ENCODE measurements at places on chromosomes 16 and 17.
A peak's percentile ranks its signal among the peaks of the same experiment; 100 is the strongest.

DNA sequence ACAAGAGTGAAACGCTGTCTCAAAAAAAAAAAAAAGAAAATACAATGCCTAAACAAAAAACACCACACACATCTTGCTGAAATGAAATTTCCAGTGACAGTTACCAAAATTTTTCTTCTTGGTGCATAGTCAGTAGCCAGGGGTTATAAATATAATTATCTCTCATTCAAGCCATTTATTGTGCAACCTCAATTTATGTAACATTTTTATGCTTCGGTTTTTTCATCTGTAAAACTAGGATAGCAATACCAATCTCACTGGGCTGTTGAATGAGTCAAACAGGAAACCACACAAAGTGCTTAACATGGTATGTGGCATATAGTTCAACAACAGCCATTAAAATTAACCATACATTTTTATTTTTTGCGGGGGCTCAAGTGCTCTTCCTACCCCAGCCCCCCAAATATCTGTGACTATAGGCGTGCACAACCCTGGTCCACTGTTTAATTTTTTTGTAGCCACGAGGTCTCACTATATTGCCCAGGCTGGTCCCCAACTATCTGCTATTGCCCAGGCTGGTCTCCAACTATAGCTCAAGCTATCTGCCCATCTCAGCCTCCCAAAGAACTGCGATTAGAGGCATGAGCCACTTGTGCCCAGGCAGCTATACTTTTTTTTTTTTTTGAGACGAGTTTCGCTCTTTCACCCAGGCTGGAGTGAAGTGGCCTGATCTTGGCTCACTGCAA is 2.6 kb downstream of the COG4 start:
- no peak for DNase-seq

DNA sequence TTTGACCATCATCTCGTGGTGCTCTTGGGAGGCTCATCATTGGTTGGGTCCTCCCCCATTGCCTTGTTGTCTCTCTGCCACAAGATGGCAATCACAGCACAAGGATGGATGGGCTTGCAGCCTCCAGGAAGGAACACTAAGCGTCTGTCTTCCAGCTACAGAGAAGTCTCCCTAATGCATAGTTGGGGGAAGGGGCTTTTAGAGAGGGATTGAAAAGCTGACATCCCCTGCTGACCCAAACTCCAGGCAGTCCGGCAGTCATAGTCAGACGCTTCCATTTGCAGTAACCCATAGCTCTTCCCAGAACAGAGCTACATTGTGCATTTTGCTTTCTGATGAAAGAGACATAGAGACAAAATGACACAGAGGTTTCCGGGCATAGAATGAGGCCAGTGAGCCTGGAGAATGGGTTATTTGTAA is 111.4 kb downstream of the UTP18 start:
- DNase-seq: no peak

DNA sequence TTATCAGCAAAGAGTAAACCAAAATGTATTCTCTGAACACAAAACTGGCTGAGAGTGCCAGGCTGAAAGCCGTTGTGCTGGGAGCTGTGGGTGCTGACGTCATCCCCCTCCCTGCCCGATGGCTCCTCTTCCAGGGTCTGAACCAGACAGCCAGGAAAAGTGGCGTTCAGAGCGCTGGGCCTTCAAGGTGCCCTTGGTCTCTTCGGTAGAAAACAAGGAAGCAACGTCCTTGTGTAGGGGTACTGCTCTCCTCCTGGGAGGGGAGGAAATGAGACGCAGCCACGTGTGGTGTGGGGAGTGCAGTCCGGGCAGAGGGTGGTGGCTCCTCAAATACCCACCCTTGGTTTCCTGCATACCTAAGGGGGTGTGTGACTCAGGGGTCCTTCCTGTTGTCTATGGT is 394.7 kb downstream of the SEC14L1 start:
- DNase-seq: no peak

DNA sequence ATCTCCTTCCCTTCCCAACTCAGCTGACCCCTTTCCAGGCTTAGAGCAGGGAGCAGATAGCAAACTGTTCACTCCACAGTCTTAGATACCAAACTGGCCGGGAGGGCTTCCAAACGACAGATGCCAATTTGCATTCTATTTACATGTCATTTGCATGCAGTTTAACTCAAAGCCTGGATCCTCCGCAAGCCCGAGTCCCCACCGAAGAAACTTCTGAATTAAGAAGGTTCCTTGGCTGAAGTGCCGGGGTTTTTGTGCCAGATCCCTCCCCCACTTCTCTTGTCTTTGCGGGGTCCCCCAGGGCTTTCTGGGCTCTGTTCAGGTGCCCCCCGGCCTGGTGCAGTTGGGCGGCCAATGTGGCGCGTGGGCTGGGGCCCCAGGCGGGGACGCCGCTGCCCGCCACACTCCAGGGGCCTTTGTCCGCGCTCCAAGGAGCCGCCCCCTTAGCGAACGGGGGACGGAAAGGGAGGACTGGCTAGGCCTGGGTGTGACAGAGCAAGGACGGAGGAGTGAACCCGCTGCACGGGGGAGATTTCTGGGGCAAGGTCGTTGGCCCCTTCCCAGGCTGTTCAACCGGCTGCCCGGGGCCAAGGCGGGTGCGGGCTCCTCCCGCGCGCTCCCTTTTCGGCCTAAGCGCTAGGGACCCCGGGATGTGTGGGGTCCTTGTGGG is 1.2 kb downstream of the GPRC5B start:
- no peak for DNase-seq

DNA sequence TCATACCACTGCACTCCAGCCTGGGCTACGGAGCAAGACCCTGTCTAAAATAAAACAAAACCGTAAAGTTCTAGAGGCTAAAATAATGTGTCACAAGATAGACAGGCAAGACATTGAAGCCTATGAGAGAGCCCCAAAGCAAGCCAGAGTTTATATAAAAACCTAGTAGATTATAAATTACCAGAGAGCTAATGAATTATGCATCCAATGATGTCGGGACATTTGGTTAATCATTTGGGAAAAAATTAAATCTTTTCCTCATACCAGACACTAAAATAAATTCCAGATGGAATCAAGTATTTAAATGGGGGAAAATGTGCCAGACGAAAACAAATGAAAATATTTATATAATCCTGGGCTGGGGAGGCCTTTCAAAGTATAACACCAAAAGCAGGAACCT is 24.2 kb downstream of the CCDC40 start:
- DNase-seq: no peak

DNA sequence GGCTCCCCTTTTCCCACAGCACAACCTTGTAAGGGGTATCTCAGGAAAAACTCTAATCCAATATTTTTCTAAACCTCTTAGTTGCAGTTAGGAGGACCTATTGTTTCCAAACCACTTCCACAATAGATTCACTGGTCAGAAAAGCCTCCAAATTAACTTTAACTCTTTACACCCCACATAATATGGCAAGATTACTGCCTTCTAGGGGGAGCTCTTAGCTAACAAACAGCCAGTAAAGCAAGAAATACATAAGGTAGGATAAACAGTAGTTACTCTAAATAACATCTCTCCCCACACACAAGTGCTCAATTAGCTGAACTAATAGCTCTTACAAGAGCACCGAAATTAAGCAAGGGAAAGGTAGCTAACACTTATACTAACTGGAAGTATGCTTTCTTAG is 192.1 kb upstream of the KIF2B start:
- no peak for DNase-seq

DNA sequence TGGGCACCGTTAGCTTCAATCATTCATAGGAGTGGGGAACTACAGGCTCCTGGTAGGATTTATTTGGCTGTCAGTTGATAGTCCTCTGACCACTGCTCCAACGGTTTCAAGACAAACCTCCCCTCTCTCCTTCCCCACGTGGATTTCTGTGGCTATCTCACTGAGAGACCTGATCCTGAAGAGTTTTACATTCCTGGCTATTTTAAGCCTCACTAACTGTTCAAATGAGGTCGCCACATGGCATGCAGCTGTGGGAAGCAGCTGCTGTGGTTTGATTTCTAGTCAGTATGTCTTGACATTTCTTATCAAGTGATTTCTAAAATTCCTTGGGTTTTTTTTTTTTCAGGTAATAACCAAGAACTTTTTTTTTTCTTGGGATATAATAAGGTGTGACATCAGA is 38.3 kb downstream of the CDK5R1 start:
- DNase-seq: no peak

- DNase-seq: no peak
Measured at GRCh38 chr17:40828454-40829044, 6.1 kb upstream of the KRT10 start.

GRCh38 chr17:49646391-49647255 is 31.3 kb downstream of the SPOP start:
- no peak for DNase-seq

GRCh38 chr17:7281953-7282751 is 634 bp downstream of the SLC2A4 start:
- DNase-seq: peak; percentile 67

- no peak for DNase-seq
Measured at GRCh38 chr17:1897105-1897656, 67.4 kb downstream of the RPA1 start.

DNA sequence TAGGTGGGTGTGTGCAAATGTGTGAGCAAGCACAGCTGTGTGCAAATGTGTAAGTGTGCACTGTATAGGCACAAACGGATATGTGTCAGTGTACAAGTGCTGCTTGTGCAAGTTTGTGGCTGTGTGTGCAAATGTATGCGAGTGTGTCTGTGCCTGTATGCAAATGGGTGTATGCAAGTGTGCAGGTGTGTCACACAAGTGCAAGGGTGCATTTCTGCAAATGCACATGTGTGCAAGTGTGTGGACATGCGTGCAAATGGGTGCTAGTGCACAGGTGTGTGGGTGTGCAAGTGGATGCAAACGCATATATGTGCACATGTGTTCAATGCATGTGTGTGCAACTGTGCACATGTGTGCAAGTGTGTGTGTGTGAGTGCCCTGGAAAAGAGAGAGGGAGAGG is 76.5 kb upstream of the TNRC6C start:
- DNase-seq: no peak

DNA sequence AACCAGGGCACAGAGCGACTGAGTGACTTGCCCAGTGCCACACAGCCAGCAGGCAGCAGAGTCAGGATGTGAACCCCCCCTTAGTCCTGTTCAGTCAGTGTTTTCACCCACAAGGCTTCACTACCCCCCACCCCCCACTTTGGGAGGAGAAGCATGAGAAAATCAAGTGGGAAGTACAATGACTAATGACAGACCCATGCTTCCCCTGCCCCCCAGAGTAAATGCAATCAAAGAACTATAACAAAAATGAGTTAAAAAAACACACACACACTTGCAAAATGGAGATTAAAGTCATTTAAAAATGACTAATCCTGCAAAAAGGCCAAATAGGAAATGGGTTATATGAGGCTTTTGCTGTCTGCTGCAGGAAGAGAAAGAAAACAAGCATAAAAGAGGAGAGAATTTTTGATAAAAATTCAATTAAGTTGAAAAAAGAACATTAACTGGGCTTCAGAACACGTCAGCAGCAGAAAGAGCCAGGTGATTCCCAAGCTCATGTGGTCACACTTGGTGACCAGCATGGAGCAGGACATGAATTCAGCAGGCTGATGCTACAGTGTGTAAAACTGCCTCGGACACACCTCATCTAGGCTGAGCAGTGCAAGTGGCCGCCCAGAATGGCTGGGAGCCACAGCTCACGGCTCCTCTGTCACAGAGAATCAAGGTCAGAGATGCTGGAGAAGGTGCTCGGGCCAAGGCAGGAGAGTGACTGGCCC is 212.3 kb downstream of the ZNF423 start:
- no peak for DNase-seq

- DNase-seq: no peak
Measured at GRCh38 chr16:11498683-11499082, 88.0 kb downstream of the LITAF start.

DNA sequence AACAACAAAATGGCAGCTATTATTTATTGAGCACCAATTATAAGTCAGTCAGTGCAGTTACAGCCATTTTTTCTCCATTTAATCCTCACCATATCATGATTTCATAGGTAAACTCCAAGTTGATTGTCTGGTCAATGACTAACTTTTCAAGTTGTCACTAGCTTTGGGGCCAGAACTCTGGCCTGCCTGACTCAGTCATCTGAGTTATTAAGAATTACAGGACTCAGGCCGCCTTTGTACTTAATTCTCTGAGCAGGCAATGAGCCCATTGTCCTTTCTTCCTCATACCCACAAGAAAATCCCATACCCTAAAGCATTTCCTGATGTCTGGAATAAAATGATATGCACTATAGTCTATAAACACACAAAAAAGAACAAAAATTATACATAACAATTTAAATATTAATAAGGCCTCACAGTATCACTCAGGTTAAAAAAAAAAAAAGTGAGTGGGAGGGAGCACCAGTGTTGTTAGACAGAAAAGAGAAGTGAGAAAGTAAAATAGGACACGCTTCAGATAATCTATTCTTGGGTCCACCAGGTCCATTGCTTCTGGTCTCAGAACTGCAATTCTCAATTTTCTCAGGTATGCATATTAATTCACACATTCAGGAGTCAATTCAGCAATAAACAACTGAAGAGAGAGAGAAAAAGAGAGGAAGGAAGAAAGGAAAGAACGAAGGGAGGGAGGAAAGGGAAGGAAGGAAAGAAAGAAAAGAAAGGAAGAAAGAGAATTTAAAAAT is 70.2 kb downstream of the SPAG9 start:
- DNase-seq: no peak

DNA sequence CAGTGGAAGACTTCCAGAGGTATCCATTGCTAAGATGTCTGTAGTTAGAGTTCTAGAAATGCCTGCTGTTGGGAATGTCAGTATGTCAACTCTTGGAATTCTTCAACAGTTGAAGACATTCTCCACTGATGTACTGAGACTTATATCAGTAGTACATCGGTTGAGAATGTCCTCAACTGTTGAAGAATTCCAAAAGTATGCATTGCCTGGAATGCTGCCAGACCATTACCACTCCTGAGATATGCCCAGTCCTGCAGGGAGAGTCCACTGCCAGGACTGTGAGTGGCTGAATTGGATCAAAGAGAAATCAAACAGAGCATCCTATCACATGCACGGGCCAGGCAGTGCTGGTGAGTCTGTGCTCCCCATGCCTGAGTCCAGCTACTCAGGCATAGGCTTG is 42.0 kb downstream of the IL21R start:
- no peak for DNase-seq

- DNase-seq: peak; percentile 60
Measured at GRCh38 chr17:7440113-7440833, 961 bp downstream of the FGF11 start.

GRCh38 chr16:15961060-15961511 is 11.7 kb downstream of the ABCC1 start:
- no peak for DNase-seq

- DNase-seq: no peak
Measured at GRCh38 chr17:55390364-55390977, 31.2 kb downstream of the MMD start.

DNA sequence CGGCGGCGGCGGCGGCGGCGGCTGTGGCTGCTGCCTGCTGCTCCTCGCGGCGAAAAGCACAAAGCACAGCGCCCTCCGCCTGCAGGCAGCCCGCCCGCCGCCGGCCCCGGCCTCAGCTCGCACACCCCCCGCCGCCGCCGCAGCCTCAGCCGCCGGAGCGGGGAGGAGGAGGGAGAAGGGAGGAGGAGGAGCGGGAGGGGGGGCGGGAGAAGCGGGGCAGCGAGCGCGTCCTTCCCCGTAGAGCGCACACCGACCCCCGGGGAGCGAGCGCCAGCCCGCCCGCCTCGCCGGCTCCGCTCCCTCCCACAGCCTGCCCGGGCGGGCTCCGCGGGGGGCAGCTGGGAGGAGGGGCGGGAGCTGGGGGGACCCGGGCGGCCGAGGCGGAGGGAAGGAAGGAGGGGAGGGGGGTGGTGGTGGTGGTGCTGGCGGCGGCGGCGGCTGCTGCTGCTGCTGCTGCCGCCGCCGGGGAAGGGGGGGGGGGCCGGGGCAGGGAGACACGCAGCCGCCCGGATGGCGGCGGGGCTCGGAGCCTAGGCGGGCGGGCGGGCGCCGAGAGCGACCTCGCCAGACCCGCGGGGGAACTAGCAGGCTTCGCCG is at the start of gene UBTF:
UBTF (minus strand) TSS at position 60 of the 597 bp plus-strand sequence. CDS start 1,446 bp downstream, outside the sequence.
- DNase-seq: peak; percentile 65

- no peak for DNase-seq
Measured at GRCh38 chr17:47220531-47220999, 11.4 kb downstream of the MYL4 start.
